HepG2 (cell line): ENCODE measurements at places on chromosomes 5 and 9. TPM values are rescaled to one million over a fixed set of nuclear protein-coding genes. Genes with fewer than 3 reads are reported as not detected.

SPATA31A3 gene
- not detected in 2 replicates for total RNA-seq

CA9 gene
- 0.13 TPM in 1 of 2 replicates, not detected in the other for total RNA-seq

INSL6 gene
- not detected in 2 replicates for total RNA-seq

ZNF189 gene
- total RNA-seq: 50.0 and 65.4 TPM in 2 replicates

DNA sequence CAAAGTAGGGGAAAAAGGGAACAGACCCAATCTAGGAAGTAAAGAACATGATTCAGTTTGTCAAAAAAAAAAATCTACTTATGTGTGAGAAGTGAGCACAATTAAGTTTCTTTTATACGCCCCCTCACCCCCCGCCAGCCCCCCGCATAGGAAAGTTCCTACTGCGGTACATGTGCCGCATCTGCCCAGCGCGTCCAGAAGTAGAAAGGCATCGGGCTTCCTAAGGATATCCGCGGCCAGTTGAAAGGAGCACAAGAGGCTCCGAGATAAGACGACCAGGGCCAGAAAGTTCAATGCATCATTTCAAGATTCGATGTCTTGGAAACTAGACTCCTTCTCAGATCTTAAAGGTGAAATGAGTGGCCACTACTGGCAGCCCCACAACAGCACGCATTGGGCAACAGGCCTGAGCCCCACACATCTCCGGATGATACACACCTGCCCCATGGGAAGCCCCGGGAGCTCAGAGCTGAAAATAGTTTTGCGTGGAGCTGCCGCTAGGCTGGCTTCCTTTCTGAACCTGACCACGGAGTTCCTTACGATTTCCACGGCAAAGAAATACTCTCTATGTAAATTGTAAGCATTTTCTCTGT, 203.9 kb downstream of the RAB3C start:
- no peak for DNase-seq
- no peaks in the 10 kb centered on the region for H3K36me3 ChIP-seq
- H3K27ac ChIP-seq: no peak overlapping the region
- no peaks in the 10 kb centered on the region for H3K4me1 ChIP-seq
- H3K27me3 ChIP-seq: no peaks in the 10 kb centered on the region; the same call in 2 of the 3 replicates

DNA sequence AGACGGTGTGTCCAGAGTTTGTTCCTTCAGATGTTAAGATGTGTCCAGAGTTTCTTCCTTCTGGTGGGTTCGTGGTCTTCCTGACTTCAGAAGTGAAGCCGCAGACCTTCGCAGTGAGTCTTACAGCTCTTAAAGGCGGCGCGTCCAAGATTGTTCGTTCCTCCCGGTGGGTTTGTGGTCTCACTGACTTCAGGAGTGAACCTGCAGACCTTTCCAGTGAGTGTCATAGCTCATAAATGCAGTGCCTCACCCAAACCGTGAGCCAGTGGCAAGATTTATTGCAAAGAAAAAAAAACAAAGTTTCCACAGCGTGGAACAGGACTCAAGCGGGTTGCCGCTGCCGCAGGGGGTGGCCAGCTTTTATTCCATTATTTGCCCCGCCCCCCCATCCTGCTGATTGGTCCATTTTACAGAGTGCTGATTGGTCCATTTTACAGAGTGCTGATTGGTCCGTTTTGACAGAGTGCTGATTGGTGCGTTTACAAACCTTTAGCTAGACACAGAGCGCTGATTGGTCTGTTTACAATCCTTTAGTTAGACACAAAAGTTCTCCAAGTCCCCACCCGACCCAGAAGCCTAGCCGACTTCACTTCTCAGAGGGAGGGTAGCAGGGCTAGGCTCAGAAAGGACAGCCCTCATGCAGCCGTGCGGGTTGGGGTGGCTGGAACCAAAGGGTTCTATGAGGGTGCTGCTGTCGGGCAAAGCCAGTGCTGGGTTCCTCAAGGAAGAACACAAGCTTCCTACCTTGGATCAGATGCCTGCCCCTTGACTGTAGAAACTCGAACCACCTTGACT, 9.1 kb upstream of the RNF130 start:
- H3K4me1 ChIP-seq: peaks cover 30% of the 10 kb centered on the region
- peaks cover 50% of the 10 kb centered on the region; the same call in 2 of the 3 replicates for H3K27me3 ChIP-seq
- H3K4me3 ChIP-seq: no peak overlapping the region
- no peak for DNase-seq

- peaks cover 22% of the 10 kb centered on the region for H3K4me1 ChIP-seq
- H3K36me3 ChIP-seq: no peaks in the 10 kb centered on the region
These were observed 46.4 kb upstream of the SEMA4D start for GRCh38 chr9:89544279-89544661.

- H3K4me1 ChIP-seq: no peaks in the 10 kb centered on the region
- H3K36me3 ChIP-seq: no peaks in the 10 kb centered on the region
These were observed 26.0 kb upstream of the OLFM1 start for GRCh38 chr9:135061441-135061840.

DNA sequence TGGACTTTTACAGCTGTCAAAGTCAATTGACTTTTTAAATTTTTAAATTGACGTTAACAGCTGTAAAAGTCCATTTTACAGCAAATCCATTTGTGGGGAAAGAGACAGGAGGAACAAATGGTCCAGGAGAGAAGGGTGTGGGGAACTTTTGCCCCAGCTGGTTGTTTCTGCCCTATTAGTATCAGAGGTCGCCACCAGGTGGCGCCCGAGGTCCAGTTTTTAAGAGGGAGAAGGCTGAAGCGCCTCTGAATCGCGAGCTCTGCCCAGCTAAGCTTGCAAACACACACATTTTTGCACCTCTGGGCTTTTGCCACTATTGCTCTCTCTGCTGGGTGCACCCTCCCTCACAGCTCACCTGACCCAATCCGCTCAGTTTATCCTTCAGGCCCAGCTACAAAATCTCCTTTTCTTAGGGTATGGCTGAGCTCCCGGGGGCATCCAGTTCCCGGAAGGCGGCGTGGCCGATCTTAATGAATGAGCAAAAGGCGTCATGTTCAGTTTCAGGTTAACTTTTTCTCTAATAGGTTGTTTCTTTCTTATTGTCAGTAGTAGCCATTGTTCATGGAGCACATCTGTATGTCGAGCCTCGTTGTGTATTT, 6.3 kb upstream of the TTLL11 start:
- no peaks in the 10 kb centered on the region for H3K36me3 ChIP-seq
- H3K27me3 ChIP-seq: no peaks in the 10 kb centered on the region; the same call in none of the 2 replicates
- H3K4me3 ChIP-seq: peak overlapping the region; percentile 56; the same call in 1 of the 2 replicates
- no peak overlapping the region for H3K27ac ChIP-seq
- H3K4me1 ChIP-seq: peaks cover 23% of the 10 kb centered on the region
- DNase-seq: peak; percentile 60

- no peak for DNase-seq
- no peaks in the 10 kb centered on the region; the same call in 2 of the 3 replicates for H3K36me3 ChIP-seq
- no peak overlapping the region for H3K4me3 ChIP-seq
- H3K27me3 ChIP-seq: no peaks in the 10 kb centered on the region
These were observed 116.5 kb downstream of the CPLANE1 start for GRCh38 chr5:37132646-37133045.

GRCh38 chr9:123107639-123108285, 74.3 kb downstream of the GPR21 start:
- H3K4me3 ChIP-seq: no peak overlapping the region
- no peaks in the 10 kb centered on the region for H3K27me3 ChIP-seq
- H3K4me1 ChIP-seq: peaks cover 29% of the 10 kb centered on the region

DNA sequence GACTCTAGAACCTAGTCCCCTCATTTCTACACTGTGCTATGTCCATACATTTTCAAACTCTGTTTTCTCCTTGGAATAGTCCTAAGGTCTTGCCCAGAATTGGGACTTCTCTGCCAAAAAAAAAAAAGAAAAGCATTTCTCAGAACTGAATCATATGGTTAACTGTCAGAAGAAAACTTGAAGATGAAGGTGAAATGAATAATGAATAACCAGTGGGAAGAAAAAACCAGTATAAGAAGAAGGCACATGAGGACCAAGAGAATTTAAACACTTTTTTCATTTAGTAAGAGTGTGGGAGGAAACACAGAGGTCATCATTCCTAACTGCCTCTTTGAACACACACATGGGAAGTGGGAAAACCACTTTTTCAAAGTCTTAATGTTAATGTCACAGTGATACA, 197.7 kb downstream of the PRELID2 start:
- no peak overlapping the region for H3K4me3 ChIP-seq
- no peaks in the 10 kb centered on the region for H3K36me3 ChIP-seq
- DNase-seq: no peak
- no peaks in the 10 kb centered on the region for H3K4me1 ChIP-seq
- H3K27ac ChIP-seq: no peak overlapping the region

GRCh38 chr9:36165826-36166167, 3.4 kb upstream of the CCIN start:
- H3K36me3 ChIP-seq: no peaks in the 10 kb centered on the region
- no peak for DNase-seq
- H3K4me3 ChIP-seq: no peak overlapping the region
- no peak overlapping the region for H3K27ac ChIP-seq
- H3K4me1 ChIP-seq: peaks cover 9% of the 10 kb centered on the region; the same call in 1 of the 2 replicates

- H3K27me3 ChIP-seq: no peaks in the 10 kb centered on the region
- no peak overlapping the region for H3K27ac ChIP-seq
- no peak for DNase-seq
- H3K36me3 ChIP-seq: no peaks in the 10 kb centered on the region
These were observed 159.5 kb upstream of the SLC28A3 start for GRCh38 chr9:84499969-84500582.
